Regular cardiac myocyte (primary cell): ENCODE measurements at places on chromosomes 11 and 22. TPM values are rescaled to one million over a fixed set of nuclear protein-coding genes. Genes with fewer than 3 reads are reported as not detected.

OR52W1 gene
- total RNA-seq: not detected in 2 replicates

OR51B2 gene
- total RNA-seq: 0.28 TPM in 1 of 2 replicates, not detected in the other

SLC1A2 gene
- total RNA-seq: 3.1 and 5.4 TPM in 2 replicates

MMP13 gene
- not detected in 2 replicates for total RNA-seq

OR4A16 gene
- total RNA-seq: not detected in 2 replicates

ESAM gene
- 2.5 and 7.1 TPM in 2 replicates for total RNA-seq

PATE4 gene
- not detected in 2 replicates for total RNA-seq

PRDM10 gene
- 3.7 and 5.4 TPM in 2 replicates for total RNA-seq

RAB3IL1 gene
- 1.9 and 6.5 TPM in 2 replicates for total RNA-seq

MS4A12 gene
- not detected in 2 replicates for total RNA-seq

DRD2 gene
- total RNA-seq: under 0.01 TPM in 1 of 2 replicates, not detected in the other

GSTT2 gene
- 0.56 TPM in 1 of 2 replicates, not detected in the other for total RNA-seq

MRGPRX4 gene
- not detected in 2 replicates for total RNA-seq

RFPL3 gene
- total RNA-seq: not detected in 2 replicates

PRG2 gene
- under 0.01 and 2.3 TPM in 2 replicates for total RNA-seq

OR2AG2 gene
- total RNA-seq: under 0.01 and 0.28 TPM in 2 replicates

FAM83F gene
- under 0.01 TPM in 2 replicates for total RNA-seq

CRACR2B gene
- total RNA-seq: 0.58 and 1.4 TPM in 2 replicates

MS4A4A gene
- total RNA-seq: not detected in 2 replicates

MMP27 gene
- total RNA-seq: not detected in 2 replicates

APOA4 gene
- not detected in 2 replicates for total RNA-seq

OR52E8 gene
- not detected in 2 replicates for total RNA-seq

ROBO4 gene
- 1.1 and 6.9 TPM in 2 replicates for total RNA-seq

B3GAT3 gene
- total RNA-seq: 39.5 and 39.7 TPM in 2 replicates

MMP8 gene
- total RNA-seq: under 0.01 TPM in 1 of 2 replicates, not detected in the other

HDHD5 gene
- 41.7 and 49.5 TPM in 2 replicates for total RNA-seq

KIF18A gene
- 6.5 and 29.1 TPM in 2 replicates for total RNA-seq

SYCE3 gene
- total RNA-seq: not detected in 2 replicates

PGA5 gene
- total RNA-seq: not detected in 2 replicates

ZFTA gene
- 9.9 and 24.3 TPM in 2 replicates for total RNA-seq

PATE2 gene
- total RNA-seq: 0.38 TPM in 1 of 2 replicates, not detected in the other

ANKK1 gene
- total RNA-seq: 0.28 TPM in 1 of 2 replicates, not detected in the other

RIMBP3B gene
- under 0.01 TPM in 2 replicates for total RNA-seq

CEP164 gene
- 22.8 and 35.5 TPM in 2 replicates for total RNA-seq

TBX10 gene
- total RNA-seq: not detected in 2 replicates

TUT1 gene
- 6.2 and 7.9 TPM in 2 replicates for total RNA-seq

FGF19 gene
- not detected in 2 replicates for total RNA-seq

MUC5B gene
- total RNA-seq: not detected in 2 replicates

MS4A6E gene
- total RNA-seq: not detected in 2 replicates

IL10RA gene
- under 0.01 TPM in 1 of 2 replicates, not detected in the other for total RNA-seq

CLDN5 gene
- total RNA-seq: 2.5 and 2.8 TPM in 2 replicates

DCUN1D5 gene
- total RNA-seq: 48.5 and 80.5 TPM in 2 replicates

SMIM35 gene
- total RNA-seq: not detected in 2 replicates

PCSK7 gene
- 49.9 and 101 TPM in 2 replicates for total RNA-seq

CD6 gene
- not detected in 2 replicates for total RNA-seq

TMEM151A gene
- under 0.01 and 0.28 TPM in 2 replicates for total RNA-seq

SLC6A5 gene
- total RNA-seq: not detected in 2 replicates

OR51G1 gene
- not detected in 2 replicates for total RNA-seq

OR2AG1 gene
- total RNA-seq: not detected in 2 replicates

FAM227A gene
- 1.3 and 1.7 TPM in 2 replicates for total RNA-seq

CCDC82 gene
- total RNA-seq: 20.6 and 24.9 TPM in 2 replicates

UBQLN3 gene
- not detected in 2 replicates for total RNA-seq

CEND1 gene
- total RNA-seq: 0.28 and 0.96 TPM in 2 replicates

PKNOX2 gene
- 0.38 and 3.1 TPM in 2 replicates for total RNA-seq
